ENCODE measurements at places on chromosomes 1 and 21. TPM values are rescaled to one million over a fixed set of nuclear protein-coding genes. Genes with fewer than 3 reads are reported as not detected.

GRCh38 chr1:224528900-224529299 lies 87.2 kb upstream of the CNIH3 start:
- H3K36me3 ChIP-seq: no peaks in the 10 kb centered on the region
- H3K27me3 ChIP-seq: no peaks in the 10 kb centered on the region
- DNase-seq: no peak
- H3K4me1 ChIP-seq: no peaks in the 10 kb centered on the region
- H3K27ac ChIP-seq: no peak overlapping the region
- H3K4me3 ChIP-seq: no peak overlapping the region

GRCh38 chr1:45686015-45686287 lies 382 bp downstream of the GPBP1L1 start:
- peaks cover 22% of the 10 kb centered on the region for H3K36me3 ChIP-seq
- peaks cover 54% of the 10 kb centered on the region for H3K4me1 ChIP-seq
- H3K27ac ChIP-seq: peak overlapping the region; percentile 99
- H3K27me3 ChIP-seq: no peaks in the 10 kb centered on the region
- peak overlapping the region; percentile 99 for H3K4me3 ChIP-seq

Gene HSD3B2
- total RNA-seq: not detected

DNA sequence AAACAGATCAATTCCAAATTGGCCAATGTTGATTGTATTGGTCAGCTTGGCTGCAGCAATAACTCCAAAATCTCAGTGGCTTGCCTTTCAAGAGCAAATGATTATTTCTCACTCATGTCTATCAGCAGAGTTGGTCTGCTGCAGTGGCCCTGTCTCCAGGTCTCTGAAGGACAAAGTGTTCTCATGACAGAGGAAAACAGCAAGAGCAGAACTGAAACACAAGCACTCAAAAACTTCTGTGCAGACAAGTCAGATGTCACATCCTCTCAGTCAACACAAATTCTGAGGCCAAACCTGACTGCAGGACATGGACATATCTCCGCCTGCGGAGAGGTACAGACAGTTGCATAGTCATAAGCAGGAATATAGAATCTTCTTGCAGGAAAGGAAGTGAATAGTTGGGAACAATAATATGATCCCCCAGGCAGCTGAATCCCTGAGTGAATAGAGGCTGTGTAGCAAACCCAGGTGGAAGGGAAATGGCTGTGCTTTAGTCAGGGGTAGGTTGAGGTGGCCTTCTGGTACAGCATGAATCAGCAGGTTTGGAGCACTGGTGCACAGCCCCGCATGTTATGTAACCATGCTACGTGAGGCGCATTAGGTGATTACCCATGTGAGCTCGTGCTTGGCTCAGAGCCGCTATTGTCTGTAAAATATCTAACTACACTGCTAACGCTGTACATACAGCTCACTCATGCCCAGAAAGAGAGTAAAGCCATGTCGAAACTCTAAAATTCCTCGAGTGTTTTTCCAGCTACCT lies 17.1 kb upstream of the UBE2U start:
- no peak overlapping the region for H3K4me3 ChIP-seq
- H3K27me3 ChIP-seq: peaks cover 4% of the 10 kb centered on the region
- H3K27ac ChIP-seq: no peak overlapping the region
- no peak for DNase-seq
- H3K36me3 ChIP-seq: no peaks in the 10 kb centered on the region
- peaks cover 6% of the 10 kb centered on the region for H3K4me1 ChIP-seq

Gene HNRNPR
- total RNA-seq: 180 TPM

- peaks cover 3% of the 10 kb centered on the region for H3K4me1 ChIP-seq
- H3K36me3 ChIP-seq: peaks cover 1% of the 10 kb centered on the region
- no peak for DNase-seq
- H3K4me3 ChIP-seq: no peak overlapping the region
Measured at GRCh38 chr1:63620671-63621070, 27.5 kb downstream of the PGM1 start.

DNA sequence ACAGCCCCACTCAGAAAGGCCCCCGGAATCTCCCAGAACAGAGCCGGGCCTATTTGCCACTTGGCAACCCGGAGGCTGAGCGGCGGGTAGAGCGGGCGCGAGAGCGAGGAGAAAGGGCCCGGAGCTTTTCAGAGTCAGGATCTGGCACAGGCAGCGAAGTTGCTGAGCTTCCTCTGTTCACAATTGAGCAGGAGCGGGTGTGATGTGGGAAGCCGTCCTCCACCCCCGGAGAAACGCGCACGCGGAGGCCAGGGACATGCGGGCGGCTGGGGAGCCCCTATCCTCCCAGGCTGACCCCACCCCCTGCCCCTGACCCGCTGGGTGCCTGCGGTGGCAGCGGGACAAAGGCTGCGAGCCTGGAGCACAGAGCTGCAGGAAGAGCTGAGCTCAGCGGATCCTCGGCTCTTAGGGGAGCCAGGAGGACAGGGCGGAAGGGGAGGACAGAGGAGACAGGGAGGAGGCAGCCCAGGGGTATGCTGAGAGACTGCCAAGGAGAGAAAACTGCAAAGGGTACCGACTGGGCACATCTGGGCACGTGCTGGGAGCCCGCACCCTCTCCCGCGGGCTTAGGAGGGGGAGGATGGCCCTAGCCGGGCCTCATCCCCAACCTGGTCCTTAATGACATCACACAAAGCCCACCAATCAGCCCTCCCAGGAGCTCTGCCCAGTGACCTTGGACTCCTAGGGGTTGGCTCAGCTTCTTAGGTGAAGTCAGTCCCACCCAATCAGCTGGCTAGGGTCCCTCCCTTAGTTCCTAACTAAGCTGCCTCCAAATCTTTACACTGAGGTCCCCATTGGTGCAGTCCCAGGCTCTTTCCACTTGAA lies 9.3 kb downstream of the KIF21B start:
- DNase-seq: no peak
- H3K27me3 ChIP-seq: no peaks in the 10 kb centered on the region
- peaks cover 88% of the 10 kb centered on the region for H3K4me1 ChIP-seq
- H3K4me3 ChIP-seq: no peak overlapping the region
- H3K36me3 ChIP-seq: peaks cover 5% of the 10 kb centered on the region

DNA sequence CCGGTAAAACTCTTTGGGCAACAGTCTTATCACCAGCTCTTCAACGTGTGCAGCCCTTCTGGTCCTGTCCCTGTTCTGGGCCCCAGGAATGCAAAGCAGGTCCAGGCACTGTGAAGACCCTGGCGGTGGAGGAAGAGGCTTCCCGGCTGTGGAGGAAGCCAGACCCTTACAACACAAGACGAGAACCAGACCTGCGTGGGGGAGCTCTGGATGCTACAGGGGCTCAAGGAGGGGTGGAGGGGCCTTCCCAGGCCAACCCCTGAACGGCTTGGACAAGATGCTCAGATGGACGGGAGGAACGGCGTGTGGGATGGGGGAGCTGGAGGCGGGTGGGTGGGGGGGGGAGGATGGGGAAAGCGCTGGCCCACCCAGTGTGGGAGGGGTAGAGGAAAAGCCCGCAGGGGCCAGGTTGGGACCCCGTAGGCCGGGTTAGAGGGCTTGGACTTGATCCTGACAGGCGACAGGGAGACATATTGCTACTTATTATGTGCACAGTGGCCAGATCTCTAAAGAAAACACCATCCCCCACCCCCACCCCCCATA lies 5.1 kb upstream of the OLIG2 start:
- no peak for DNase-seq
- no peaks in the 10 kb centered on the region for H3K36me3 ChIP-seq
- H3K27me3 ChIP-seq: peaks cover 73% of the 10 kb centered on the region
- peak overlapping the region; percentile 38 for H3K4me3 ChIP-seq

Gene UBL4B
- not detected for total RNA-seq

Gene PEF1
- total RNA-seq: 55.3 TPM

DNA sequence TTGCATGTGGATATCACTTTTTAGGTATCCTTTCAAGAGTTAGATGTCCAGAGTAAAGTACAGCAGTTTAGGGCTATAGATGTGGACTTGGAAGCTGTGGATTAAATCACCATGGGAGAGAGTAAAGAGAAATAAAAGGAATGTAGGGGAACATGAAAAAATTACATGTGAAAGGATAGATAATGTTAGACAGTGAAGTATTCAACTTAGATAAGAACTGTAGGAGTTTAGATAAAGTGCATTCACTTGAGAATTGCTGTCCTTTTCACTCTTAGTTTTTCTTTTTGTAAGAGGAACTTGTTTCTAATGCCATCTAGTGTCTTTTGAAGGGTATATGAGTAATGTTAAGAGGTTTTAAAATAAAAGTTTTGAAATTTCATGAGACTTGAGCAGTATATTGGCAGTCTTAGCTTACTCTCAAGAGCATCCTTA lies 40.1 kb downstream of the MAST2 start:
- H3K4me1 ChIP-seq: peaks cover 13% of the 10 kb centered on the region
- no peaks in the 10 kb centered on the region for H3K27me3 ChIP-seq
- DNase-seq: no peak
- peaks cover 2% of the 10 kb centered on the region for H3K36me3 ChIP-seq
- no peak overlapping the region for H3K4me3 ChIP-seq
- H3K27ac ChIP-seq: peak overlapping the region; percentile 2

DNA sequence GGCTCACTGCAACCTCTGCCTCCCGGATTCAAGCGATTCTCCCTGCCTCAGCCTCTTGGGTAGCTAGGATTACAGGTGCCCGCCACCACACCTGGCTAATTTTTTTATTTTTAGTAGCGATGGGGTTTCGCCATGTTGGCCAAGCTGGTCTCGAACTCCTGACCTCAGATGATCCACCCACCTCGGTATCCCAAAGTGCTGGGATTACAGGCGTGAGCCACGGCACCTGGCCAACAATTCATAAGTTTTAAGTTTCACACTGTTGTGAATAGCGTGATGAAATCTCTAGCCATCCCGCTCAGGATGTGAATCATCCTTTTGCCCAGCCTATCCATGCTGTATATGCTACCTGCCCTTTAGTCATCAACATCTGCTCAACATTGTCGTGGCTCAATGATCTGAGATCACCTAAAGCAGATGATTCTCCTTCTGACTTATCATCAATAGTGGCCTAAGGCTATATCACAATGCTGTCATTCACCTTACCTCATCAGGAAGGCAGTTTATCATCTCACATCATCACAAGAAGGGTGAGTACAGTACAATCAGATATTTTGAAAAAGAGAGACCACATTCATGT lies 2.6 kb downstream of the PFDN2 start:
- H3K4me3 ChIP-seq: peak overlapping the region; percentile 93
- H3K27ac ChIP-seq: peak overlapping the region; percentile 84
- H3K27me3 ChIP-seq: no peaks in the 10 kb centered on the region
- DNase-seq: peak; percentile 76
- peaks cover 68% of the 10 kb centered on the region for H3K4me1 ChIP-seq

Gene KRTAP12-2
- total RNA-seq: not detected

- H3K4me1 ChIP-seq: peaks cover 29% of the 10 kb centered on the region
- peaks cover 11% of the 10 kb centered on the region for H3K36me3 ChIP-seq
- H3K4me3 ChIP-seq: peak overlapping the region; percentile 85
- H3K27ac ChIP-seq: no peak overlapping the region
Measured at GRCh38 chr1:26109229-26110164, 2.1 kb upstream of the PDIK1L start.

Gene GPBP1L1
- total RNA-seq: 106 TPM

DNA sequence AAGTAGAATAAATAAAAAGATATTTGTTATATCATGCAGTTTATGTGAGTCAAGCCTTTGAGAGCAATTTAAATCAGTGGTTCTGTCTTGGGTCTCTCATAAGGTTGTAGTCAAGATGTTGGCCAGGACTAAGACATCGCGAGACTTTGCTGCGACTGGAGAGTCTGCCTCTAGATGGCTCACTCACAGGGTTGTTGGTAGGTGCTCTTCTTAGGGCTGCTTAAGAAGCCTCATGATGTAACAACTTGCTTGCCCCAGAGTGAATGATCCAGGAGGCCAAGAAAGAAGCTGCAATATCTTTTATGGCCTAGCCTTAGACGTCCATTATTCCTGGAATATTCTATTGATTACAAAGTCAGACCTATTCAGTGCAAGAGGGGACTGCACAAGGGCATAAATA lies 73.1 kb upstream of the CACHD1 start:
- no peak for DNase-seq
- H3K4me1 ChIP-seq: no peaks in the 10 kb centered on the region
- H3K36me3 ChIP-seq: no peaks in the 10 kb centered on the region
- H3K27me3 ChIP-seq: peaks cover 11% of the 10 kb centered on the region
- no peak overlapping the region for H3K27ac ChIP-seq
- no peak overlapping the region for H3K4me3 ChIP-seq

DNA sequence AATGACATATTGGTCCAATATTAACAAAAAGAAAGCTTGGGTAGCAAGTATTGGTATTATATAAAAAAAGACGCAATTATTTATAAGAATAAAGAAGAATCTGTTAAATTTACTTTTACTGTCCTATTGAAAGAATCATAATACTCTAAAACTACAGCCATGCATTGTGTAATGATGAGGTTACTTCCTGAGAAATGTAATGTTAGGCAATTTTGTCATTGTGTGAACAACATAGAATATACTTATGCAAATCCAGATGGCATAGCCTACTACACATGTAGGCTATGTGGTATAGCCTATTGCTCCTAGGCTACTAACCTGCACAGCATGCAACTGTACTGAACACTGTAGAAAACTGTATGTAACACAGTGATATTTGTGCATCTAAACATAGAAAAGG lies 121.2 kb upstream of the PTGFR start:
- H3K4me1 ChIP-seq: no peaks in the 10 kb centered on the region
- DNase-seq: no peak
- H3K27me3 ChIP-seq: peaks cover 4% of the 10 kb centered on the region
- H3K27ac ChIP-seq: no peak overlapping the region
- no peaks in the 10 kb centered on the region for H3K36me3 ChIP-seq

Gene GNAT2
- 0.29 TPM for total RNA-seq

Gene CSMD2
- not detected for total RNA-seq

DNA sequence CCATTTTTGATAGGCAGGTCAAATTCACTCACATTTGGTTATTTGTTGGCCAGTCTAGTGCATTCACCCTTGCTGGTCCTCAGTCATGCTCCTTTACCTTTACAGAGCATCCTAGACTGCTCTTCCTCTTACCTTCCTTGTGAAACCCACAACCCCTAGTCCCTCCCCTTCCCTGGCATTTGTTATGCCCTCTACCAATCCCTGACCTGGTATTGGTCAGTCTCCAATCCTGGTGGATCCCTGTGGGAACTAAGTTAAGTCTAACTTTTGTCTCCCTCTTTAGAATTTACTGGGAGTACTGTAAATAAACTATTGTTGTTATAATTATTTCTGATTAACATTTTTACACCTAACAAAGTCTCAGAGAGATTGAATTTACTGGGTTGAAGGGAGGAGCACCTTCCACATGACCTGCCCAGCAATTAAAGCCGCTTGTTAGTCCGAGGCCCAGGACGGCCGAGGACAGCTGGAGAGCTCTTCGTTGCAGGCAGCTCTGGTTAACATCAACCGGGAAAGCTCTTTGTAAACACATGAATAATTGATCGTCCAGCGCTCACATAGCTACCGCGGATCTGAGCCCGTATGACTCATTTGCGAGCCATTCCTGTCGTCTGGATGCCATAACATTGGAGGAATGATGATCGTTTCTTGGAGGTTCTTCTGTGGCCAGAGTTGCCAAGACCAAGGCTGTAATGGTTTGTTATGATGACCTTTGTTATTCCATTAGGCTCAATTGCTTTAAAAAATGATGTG lies 31.9 kb downstream of the MTARC1 start:
- no peaks in the 10 kb centered on the region for H3K36me3 ChIP-seq
- H3K27ac ChIP-seq: no peak overlapping the region
- no peaks in the 10 kb centered on the region for H3K4me1 ChIP-seq
- no peak overlapping the region for H3K4me3 ChIP-seq
- H3K27me3 ChIP-seq: peaks cover 11% of the 10 kb centered on the region

Measured in activated CD4-positive, alpha-beta memory T cell treated with anti-CD3 and anti-CD28 coated beads for 36 hours (primary cell).